ENCODE measurements at places on chromosomes 5 and 9.

GRCh38 chr9:116202219-116202912, 48.8 kb downstream of the PAPPA start:
- no peak for DNase-seq

GRCh38 chr9:122372856-122373845, 2.3 kb downstream of the PTGS1 start:
- no peak for DNase-seq

- peak; percentile 59 for DNase-seq
Observed at GRCh38 chr9:78030553-78031443, 813 bp downstream of the GNAQ start.

DNA sequence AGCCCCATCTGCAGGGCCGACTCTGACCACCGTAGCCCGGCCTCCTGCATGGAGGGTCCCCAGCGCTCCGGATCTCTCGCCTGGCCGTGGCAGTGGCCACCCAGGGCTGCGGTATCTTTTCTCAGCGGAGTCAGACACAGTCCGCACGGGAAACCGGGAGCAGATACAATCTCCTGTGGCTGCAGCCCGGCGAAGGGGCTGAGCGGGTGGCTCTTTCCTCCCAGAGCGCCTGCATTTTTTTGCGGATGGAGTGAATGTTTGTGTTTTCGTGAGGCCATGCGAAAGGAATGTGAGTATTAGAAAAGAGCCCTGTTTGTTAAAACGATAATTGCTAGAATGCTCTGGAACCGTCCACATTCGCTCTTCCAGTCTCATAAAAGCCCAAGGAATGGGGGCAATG, 53.4 kb upstream of the PTCH1 start:
- no peak for DNase-seq

GRCh38 chr5:19555876-19556275, 432.1 kb downstream of the CDH18 start:
- DNase-seq: no peak

GRCh38 chr5:110268283-110268682, 458.2 kb downstream of the TMEM232 start:
- no peak for DNase-seq

DNA sequence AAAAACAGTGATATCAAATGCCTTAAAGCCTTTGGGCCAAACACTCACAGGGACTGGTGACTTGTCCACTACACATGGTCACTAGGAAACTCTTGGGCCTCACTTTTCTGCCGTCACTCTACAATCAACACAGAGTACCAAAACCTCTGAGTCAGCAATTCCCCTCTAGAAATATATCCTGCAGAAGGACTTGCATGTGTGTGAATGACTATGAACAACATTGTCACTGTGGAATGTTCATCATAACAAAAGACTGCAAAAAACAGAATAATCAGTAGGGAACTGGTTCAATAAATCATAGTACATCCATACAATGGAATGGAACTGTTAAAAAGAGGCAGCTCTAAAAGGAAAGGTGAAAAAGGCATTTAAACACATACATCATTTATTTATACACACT, 44.1 kb upstream of the SMU1 start:
- DNase-seq: no peak

- no peak for DNase-seq
Observed at GRCh38 chr5:173752653-173753052, 135.5 kb upstream of the CPEB4 start.

- no peak for DNase-seq
Observed at GRCh38 chr5:68431186-68431585, 215.6 kb downstream of the PIK3R1 start.

- DNase-seq: peak; percentile 72
Observed at GRCh38 chr5:104977529-104977928, 1414.9 kb upstream of the NUDT12 start.

DNA sequence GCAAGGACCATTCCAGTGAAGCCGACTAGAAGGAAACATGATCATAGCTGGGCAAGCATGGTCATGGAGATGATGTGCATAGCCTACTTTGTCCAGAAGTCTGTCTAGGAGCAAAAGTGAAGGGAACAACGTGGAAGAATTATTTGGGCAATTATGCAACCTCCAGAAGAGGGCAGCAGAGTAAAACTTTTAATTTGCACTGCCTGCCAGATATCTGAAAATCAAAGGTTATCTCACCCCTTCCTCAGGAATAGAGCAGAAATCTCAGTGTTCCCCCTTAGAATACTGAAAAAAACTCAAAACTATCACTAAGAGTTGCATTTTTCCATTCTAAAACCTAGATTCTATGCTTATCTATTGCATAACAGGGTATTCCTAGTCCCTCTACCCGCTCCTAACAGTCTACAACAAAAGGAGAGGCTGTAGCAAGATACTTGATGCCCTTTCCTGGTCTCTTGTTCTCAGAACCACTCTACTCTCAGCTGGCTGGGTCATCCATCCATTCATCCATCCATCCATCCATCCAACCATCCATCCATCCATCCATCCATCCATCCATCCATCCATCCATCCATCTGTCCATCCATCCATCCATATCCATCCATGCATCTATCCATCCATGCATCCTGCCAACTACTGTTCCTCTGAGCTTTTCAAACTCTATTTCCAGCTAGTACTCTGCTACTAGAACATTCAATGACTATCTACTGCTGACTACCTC, 8.4 kb upstream of the SETD9 start:
- peak; percentile 39 for DNase-seq

All from NCI-H345 (cell line).